ENCODE measurements at places on chromosomes 12 and 14.

DNA sequence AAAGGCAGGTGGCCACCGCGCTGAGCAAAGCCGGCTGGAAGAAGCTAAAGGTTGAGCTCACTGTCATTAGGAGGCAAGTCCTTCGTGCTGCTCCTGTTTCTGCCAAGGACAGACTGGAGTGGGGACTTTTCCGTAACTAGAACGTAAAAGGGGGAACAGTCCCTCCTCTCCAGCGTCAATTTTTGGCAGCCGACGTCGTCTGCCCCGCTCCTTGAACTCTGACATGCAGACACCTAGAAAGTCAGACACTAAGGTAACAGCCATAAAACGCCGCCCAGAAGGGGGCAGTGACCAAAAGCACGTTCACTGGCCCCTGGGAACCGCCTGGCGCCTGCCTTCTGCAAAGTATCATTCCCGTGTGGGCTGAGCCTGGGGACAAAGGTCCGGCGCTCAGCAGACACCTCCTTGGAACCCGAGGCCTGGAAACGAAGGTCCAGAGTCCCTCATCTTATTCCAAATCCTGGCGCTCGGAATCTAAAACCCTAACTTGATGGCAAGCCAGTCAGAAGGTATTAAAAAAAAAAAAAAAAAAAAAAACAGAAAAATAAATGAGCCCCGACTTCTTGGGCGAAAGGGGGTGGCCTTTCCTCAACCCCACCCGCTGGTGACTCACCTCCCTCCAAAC, 1.1 kb upstream of the LRP1 start:
- DNase-seq = peak; percentile 38

GRCh38 chr14:32666308-32666707, 272.4 kb upstream of the NPAS3 start:
- DNase-seq = no peak

DNA sequence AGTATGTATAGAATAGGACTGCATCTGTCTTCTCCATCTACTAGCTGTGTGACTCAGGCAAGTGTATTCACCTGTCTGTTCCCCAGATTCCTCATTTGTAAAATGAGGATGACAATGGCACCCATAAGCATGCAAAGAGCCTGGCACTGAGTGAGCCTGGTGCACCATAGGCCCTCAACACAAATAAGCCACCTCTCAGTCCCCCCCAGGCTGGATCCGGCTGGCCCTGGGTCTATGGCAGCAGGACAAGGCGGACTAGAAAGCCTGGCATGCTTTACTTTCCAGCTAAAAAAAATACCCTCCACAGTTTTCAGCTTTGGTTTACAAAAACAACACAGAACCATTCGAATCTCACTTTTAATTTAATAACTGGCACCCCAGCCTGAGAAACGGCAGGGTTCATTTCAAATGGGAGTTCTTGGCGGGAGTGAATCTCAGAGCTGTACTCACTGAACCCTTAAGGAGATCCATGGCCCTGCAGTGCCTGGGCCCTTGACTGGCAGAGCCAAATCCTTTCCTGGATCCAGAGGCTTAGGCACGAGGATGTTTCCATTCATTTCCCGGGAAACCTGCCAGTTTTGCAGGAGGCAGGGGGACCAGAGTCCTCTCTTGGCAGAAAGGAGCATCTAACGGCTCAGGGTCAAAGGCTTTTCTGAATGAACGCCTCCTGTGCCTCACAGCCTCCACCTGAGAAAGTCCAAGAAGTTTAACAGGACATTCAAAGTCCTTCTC, 17.7 kb downstream of the SYNE3 start:
- no peak for DNase-seq

DNA sequence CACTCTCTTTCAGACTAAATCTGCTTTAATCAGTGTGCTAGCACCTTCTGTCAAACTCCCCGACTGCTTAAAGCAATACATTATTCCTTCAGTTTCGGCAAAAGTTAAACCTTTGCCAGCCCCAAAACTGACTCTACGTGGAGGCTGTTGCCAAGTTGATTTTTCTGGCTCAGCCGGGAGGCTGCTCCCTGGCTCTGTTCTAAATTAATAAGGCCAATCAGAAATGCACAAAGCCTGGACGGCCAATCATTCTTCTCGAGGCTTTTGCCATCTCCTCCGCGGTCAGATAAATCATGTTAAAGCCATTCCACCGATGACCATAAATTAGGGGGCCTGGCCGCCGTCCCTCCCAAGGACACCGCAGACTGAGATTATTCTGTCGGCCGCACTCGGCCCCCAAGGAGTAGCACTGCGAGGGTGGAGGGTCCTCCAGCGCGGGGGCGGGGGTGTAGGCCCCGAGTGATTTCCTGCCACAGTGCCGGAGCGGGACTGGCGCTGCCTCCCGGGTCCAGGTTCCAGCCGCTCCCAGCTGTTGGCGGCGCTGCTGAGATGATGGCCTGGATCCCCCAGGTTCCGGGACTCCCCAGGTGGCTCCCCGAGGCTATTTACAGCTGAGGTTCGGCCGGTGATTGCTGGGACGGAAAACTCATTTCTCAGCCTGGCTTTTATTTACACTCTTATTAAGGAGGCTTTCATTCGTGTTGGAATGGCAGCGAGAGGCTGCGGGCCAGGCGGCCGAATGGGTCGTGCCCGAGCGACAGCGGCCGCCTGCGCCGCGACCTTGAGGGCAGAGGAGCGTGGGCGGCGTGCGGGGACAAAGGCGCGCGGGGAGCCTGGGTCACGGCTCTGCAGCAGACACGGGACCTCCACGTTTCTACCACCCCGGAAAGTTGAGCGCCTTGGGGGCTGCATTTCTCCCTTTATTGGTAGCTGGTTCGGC, 165.1 kb downstream of the MON2 start:
- peak; percentile 23 for DNase-seq

GRCh38 chr14:103770902-103771301, 55.3 kb downstream of the ZFYVE21 start:
- no peak for DNase-seq

GRCh38 chr14:99628887-99629618, 15.9 kb upstream of the HHIPL1 start:
- peak; percentile 64 for DNase-seq

DNA sequence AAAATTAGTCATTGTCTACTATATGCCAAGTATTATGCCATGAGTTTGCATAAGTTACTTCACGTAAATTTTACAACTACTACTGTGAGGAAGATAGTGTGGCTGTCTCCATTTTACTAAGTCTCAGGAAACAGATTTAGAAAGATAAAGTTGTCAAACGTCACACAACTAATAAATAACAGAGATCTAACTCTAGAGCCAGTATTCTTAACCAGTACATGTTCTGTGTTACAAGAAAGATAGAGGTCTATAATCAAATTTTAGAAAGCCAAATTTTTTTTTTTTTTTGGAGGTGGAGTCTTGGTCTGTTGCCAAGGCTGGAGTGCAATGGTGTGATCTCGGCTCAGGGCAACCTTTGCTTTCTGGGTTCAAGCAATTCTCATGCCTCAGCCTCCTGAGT, 14.2 kb downstream of the CLEC4C start:
- DNase-seq = no peak

- DNase-seq = no peak
Measured at GRCh38 chr14:99463974-99464373, 16.7 kb downstream of the SETD3 start.

GRCh38 chr12:41981758-41982157, 162.9 kb downstream of the GXYLT1 start:
- DNase-seq = no peak

DNA sequence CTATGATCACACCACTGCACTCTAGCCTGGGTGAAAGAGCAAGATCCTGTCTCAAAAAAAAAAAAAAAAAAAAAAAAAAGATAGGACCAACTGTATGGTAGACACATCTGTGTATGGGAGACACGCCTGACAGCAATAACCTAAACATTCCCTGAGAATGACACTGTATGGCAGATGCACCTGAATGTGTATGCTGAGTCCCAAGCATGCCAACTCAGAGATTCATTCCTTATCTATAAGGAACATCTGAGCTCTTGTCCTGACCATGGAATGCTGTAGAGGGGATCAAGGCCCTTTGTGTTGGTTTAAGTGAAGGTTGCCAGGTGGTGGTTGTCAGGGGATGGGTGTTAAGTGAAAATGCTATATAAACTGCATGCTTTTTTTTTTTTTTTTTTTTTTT, 19.2 kb upstream of the LGALS3 start:
- no peak for DNase-seq

DNA sequence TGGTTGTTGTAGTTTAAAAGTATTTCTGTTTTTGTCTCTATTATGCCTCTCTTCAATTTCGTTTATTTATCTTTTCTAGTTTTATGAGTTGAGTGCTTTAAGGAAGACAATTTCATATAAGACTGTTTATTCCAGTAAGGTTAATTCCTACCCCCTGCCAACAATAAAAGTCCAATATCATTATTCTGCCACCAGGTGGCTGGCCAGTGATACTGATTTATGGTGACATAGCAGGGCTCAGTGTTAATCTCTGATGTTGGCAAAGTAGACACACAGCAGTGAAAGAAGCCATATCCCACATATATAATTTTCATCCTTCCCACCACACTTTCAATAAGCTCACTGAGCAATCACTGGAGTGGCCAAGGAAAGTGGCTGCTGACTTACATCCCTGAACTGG, 69.0 kb upstream of the BMP4 start:
- DNase-seq = no peak

- DNase-seq = no peak
Measured at GRCh38 chr14:70108419-70108818, 80.3 kb downstream of the SLC8A3 start.

- no peak for DNase-seq
Measured at GRCh38 chr12:57735952-57736740, 2.4 kb downstream of the AGAP2 start.

- no peak for DNase-seq
Measured at GRCh38 chr14:46063872-46064271, 587.7 kb downstream of the RPL10L start.

DNA sequence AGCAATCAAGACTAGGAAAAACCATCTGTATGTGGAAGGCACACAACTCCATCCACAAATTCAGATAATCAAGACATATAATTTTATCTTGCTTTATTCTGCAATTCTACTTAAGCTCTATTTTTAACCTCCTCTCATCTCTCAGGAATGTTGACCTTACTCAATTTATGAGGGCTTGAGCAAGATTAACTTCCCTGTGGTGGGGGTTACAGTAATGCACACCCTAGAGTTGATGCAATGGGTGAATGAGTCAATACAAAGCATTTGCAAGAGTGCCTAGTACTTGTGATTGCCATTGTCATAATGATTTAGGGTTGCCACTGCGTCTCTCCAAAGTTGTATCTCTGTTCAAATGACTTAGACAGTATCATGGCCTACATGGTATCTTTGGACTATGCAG, 1598.4 kb upstream of the TMEM132C start:
- DNase-seq = no peak

- DNase-seq = peak; percentile 12
Measured at GRCh38 chr12:53791735-53792326, 40.1 kb upstream of the CISTR start.

DNA sequence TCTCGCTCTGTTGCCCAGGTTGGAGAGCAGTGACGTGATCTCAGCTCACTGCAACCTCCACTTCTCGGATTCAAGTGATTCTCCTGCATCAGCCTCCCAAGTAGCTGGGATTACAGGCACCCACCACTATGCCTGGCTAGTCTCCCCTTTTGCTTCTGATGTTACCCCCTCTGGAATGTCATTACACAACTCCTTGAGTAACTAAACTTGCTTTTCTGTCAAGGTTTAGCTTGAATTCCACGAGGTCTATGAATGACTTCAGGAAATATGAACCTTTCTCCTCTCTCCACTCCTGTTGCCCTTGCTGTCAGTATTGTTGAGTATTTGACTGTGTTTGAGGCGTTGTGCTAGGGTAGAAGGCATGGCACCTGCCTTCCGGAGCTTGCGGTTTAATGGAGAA, 16.8 kb upstream of the RTRAF start:
- no peak for DNase-seq

- DNase-seq = no peak
Measured at GRCh38 chr12:57852620-57853500, 6.3 kb upstream of the CTDSP2 start.

DNA sequence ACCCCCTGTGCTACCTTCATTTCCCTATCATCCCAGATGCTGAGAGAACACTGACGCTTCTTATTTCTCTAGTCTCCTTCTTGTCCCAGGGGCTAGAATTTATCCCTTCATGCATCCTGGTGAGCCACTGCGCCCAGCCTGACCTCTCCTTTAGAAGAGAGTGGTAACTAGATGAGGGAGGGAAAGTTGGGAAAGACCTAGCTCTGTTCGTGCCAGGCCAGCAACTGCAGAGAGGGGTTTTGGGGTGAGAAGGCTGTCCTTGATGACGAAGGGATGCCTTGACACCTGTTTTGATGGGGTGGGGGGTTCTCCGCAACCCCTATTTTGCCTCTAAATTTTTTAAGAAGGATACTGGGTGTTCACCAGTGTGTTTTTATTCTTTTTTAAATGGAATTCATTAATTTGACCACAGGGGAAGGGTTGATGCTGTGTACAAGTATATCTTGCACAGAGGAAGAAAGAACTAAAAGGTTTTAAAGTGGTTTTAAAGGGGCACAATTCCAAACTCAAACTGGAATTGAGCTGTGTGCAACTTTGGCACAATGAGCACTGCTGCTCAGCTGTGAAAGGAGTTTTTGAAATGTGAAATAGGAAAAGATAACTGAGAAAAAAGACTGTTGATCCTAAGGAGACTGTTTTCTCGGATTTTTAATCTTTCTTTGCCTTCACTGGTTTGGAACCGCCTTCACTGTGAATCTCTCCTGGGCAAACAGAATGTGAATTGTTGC, 7.0 kb upstream of the MMP19 start:
- DNase-seq = no peak

DNA sequence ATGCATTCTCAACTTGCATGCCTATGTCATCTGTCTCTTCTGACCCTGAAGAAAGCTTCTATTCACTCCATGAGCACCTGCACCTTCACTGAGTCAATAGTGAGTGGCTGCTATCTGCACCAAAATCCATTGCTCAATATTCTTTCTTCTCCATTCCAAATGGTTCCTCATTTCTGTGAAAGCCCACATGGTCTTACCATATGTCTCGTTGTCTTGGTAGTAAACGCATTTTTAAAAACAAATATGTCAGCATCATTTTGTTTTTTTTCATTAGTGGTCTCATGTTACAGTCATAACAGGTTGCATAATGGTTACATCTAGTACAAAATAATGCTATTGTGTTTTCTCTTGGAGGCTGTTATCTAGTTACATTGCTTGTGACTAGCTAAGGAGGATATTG, 106.9 kb upstream of the CPM start:
- no peak for DNase-seq

GRCh38 chr12:34304001-34304400, 281.7 kb downstream of the ALG10 start:
- DNase-seq = no peak

GRCh38 chr14:95918466-95918865, 41.8 kb downstream of the TUNAR start:
- DNase-seq = no peak

DNA sequence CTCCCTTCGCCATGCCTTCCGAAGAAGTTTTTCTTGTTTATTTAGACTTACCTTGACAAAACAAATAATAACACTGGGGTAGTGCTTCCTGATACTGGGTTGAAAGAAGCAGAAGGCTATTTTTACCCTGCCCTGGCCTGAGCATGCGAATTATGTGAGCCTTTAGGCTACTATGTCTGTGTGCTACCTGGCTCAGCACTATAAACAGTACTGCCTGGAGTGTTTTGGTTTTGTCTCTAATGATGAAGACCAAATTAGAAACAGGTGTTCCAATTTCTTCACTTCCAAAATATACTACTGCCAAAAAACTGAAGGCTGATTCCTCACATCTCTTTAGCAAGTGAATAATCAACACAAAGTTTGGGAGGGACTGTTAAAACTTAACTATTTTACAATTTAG, 7.6 kb upstream of the OVCH1 start:
- no peak for DNase-seq

- DNase-seq = peak; percentile 23
Measured at GRCh38 chr12:98745578-98746391, 100.7 kb downstream of the APAF1 start.
